NK-92 treated with Interleukin-12 subunit alpha and Interleukin-12 subunit beta, amount 100 ng/mL, for 24 hours (cell line): ENCODE measurements at places on chromosomes 5 and 9.

DNA sequence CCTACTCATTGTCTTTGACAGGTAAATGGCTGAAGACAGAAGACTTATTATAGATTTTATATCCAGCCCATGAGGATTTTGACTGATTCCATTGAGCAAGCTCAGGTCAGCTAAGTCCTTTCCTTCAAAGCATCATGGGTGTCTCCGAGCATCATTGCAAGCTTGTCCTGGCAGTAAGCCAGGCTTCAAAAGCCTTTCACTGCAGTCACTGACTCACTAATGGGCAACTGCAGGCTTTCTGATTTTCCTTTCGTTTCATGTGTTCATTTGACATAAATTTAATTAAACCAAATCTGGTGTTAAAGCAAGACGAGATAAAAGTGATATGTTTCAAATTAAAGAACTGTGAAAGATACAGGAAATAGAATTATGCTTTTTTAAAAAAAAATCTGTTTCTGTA, 426.2 kb downstream of the ANXA1 start:
- no peak for DNase-seq

- no peak for DNase-seq
These were observed 10.0 kb downstream of the ENC1 start for GRCh38 chr5:74630453-74631066.

DNA sequence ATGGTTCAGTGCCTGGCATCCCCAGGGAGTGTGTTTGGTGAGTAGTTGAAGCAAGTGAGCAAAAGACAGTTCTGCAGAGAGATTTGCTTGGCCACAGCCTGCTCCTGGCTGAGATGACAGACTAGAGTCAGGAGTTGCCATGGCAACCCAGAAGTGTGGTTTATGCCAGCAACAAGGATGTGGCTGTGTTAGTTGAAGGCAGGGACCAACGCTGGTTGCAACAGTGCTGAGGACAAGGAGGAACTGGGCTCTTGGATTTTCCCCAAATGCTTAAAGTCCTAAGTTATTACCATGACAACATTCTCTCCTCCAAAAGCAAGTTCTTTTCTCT, 2.7 kb downstream of the NXNL2 start:
- peak; percentile 25 for DNase-seq

GRCh38 chr9:15417626-15418025, 5.0 kb upstream of the SNAPC3 start:
- no peak for DNase-seq

GRCh38 chr5:151745071-151745705, 13.2 kb downstream of the ATOX1 start:
- DNase-seq, result peak; percentile 51

DNA sequence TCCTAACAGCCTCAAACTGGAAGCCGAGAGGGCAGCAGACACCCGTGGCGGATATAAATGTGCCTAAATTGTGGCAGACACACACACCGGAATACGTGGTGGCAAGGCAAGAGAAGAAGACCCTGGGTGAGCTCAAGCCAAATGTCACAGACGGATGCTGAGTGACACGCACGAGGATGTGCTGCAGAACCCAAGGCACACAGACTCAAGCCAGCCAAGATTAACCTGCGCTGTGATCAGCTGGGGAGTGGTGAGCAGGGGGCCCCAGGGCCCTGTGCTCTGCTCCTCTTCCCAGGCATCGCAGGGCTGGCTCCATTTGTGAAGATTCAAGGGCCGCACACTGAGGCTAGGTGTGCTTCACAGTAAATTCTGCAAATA, 16.4 kb downstream of the SEMA4D start:
- no peak for DNase-seq

GRCh38 chr5:61808909-61809308, 476.9 kb downstream of the ZSWIM6 start:
- DNase-seq, result no peak

DNA sequence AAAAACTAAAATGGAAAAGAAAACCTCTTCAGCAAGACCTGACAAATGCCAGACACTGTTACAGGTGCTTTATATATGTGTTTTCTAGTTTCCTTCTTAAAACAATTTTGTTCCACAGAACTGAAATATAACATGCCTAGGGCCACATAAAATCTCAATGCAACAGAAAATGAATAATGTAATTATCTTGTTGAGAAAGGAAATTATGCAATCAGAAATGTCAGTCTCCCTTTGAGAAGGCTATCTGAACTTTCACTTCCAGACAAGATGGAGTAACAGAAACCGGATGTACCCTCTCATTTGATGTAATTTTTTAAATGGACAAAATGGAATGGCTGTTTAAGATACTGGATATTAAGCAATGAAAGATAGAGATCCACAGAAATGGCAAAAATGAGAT, 79.2 kb downstream of the AGTPBP1 start:
- DNase-seq, result no peak

DNA sequence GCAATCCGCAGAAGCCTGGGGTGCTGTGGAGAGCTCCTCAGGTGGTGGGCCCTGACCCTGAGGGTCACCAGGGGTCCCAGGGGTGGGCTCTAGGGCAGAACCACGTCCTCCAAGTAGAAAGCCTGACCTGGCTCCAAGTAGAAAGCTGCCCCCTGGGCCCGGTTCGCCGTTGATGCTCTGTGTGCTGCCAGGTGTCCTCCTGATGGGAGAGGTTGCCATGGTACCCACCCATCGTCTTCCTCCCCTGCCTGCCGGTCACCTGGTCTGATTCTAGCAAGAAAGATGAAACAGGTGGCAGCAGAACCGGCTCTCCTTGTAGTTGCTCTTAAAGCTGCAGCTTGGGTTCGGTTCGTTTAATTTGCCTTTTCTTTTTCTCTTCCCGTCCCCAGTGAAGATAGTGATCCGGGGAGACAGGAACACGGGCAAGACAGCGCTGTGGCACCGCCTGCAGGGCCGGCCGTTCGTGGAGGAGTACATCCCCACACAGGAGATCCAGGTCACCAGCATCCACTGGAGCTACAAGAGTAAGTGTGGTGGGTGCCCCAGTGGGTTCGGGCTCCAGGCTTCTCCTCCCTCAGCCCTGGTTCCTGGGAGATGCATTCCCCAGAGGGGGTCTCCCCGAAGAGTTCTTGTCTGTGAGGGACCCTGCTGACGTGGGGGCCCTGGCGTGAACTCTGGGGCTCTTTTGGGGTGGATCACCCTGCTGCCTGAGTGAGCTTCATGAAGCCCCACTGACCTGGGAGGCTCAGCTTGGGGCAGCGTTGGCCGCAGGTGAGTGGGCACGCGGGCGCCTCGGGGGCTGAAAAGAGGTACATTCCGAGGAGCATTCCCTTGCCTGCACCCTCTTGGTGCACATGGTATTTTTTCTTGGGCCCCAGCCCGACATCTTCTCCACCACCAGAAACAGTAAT, 15.6 kb downstream of the RABL6 start:
- no peak for DNase-seq

GRCh38 chr9:12614488-12614887, 78.7 kb upstream of the TYRP1 start:
- no peak for DNase-seq

- DNase-seq, result no peak
These were observed 2.6 kb downstream of the MAN1B1 start for GRCh38 chr9:137089232-137089947.

DNA sequence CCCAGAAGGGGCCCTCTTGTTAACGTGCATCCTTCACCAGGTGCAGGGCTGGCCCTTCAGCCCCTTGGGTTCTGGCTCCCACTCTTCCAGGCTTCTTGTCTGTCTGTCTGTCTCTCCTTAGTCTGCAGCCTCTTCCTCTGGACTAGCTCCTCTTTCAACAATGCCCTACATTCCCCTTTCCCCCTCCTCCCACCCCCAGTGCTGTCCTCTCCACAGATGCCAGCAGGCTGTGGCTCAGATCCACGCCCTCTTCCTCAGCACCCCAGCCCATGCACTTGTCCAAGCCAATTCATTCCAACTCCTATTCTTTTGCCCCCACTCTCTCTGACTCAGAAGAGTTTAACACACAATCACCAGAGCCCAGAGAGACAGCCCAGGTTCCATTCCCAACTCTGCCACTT, 45.2 kb upstream of the ALDH1B1 start:
- DNase-seq, result no peak

DNA sequence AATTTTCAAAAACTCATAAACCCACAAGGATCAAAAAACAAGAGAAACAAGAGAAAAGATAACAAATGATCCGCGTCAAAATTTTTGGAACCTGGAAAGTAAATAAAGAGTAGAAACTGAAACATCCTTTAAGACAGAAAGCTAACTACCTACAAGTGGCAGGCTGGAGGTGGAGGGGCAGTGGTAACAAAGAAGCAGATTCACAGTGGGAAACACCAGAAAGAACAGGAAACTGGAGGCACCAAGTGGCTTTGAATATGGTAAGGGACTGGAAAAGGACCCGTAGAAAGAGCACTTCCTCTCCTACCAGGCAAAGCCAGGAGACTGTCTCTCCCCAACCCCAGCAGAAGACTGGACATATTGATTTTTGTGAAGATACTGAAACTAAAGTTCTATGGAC, 100.6 kb upstream of the TARS1 start:
- DNase-seq, result no peak

DNA sequence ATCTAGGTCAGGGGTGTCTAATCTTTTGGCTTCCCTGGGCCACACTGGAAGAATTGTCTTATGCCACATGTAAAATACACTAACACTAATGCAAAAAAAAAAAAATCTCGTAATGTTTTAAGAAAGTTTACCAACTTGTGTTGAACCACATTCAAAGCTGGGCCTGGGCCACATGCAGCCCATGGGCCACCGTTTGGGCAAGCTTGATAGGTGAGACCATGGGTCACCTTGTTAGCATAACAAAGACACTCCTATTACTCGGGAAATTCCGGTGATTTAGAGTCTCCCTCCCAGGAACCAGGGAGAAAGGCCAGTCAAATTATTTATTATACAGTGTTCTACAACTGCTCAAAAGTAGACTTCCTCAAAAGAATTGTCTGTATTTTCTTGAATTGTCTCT, 12.7 kb downstream of the RECK start:
- DNase-seq, result no peak

DNA sequence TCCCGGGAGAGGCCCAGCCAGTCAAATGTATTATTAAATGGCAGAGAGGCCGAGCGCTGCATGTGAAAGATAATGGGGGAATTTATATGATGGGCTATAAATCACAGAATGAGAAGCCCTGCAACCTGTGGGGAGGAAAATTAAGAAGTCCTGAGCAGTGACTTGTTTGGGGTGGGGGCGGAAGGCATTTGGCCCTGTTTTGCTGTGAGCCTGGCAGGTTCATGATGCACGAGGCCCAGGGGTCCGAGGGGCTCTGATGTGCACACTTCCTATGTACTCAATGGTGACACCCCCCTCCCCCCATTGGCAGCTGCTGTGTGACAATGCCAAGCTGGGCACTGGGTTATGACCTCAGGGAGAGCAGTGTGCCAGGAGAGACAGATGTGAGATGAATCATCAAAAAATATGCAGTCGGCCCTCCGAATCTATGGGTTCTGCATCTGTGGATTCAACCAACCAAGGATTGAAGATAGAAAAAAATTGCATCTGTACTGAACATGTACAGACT, 13.7 kb upstream of the DAB2IP start:
- DNase-seq, result no peak

- DNase-seq, result no peak
These were observed 102.8 kb downstream of the CDH18 start for GRCh38 chr5:19885040-19885824.

GRCh38 chr9:87569518-87569917, 71.9 kb downstream of the DAPK1 start:
- no peak for DNase-seq

GRCh38 chr9:16293610-16294009, 576.9 kb downstream of the BNC2 start:
- DNase-seq, result no peak

- DNase-seq, result peak; percentile 5
These were observed 117.0 kb downstream of the TRPM6 start for GRCh38 chr9:74770508-74771261.

DNA sequence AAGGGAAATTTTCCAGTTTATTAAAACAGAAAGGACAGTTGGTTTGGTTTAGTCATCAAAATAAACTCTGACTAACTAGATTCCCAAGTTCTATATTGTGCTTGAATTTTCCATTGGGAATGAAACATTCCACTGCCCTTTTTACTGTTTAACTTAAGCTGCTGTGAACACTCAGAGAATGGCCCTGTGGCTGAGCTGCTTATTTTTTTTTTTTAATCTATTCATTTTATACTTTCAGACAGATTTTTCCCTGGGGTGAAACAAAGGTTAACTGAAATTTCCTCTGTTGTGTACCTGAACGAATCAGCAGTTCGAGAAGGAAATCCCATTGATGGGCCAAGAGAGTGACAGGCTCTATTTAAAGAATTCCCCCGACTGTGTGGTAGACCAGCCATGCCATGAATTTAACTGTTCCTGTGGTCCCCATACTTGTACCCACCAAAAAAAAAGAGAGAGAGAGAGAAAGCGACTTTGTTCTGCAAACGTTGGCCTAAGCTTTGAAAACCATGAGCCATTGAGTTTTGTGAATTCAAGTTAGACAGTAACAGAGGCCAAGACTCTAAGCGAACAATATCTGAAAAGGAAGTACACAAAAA, 138.7 kb upstream of the GRHPR start:
- DNase-seq, result no peak

DNA sequence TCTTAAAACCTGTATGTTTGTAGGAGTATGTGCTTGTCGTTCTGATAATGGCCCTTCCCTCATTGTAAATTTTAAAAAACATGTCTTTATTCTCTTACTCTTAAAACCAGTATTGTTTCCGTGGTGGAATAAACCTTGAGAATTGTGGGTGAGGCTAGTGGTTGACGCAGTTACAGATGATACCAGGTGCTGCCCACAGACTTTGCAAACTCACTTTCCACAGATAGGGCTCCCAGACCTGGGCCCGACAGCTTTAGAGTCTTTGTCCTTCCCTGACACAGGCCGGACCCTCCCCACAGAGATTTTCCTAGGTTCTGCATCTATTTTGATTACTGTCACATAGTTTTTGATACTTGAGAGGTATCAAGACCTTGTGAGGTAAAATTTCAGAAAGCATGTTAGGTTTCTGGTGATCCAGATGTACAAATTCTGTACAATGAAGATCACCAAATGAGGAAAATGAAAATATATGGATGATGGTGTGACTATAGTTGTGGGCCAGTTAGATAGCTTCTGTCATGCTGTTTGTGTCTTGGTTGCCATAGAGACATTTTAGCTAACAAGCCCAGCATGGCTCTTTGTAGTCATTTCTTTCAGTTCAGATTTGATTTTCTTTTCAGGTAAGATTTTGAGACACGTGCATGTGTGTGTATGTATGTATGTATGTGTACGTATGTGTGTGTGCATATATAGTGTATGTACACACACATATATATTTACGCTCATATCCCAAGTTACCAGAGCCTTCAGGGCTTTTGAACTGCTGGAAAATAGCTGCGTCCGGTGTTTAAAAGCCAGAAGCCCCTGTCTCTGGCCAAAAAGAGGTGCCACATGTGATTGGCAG, 33.8 kb downstream of the DMRT1 start:
- DNase-seq, result peak; percentile 35

GRCh38 chr5:141484641-141485311, at the start of gene PCDHGC4:
Gene PCDHGC4, plus strand, starts transcription at chr5:141485030. Its CDS starts 144 bp downstream, at chr5:141485174.
- no peak for DNase-seq
